MG63 (cell line): ENCODE measurements at places on chromosomes 1 and 21. TPM values are rescaled to one million over a fixed set of nuclear protein-coding genes. Genes with fewer than 3 reads are reported as not detected.

- DNase-seq: no peak
Observed at GRCh38 chr21:38887749-38888148, 82.0 kb downstream of the ETS2 start.

DNA sequence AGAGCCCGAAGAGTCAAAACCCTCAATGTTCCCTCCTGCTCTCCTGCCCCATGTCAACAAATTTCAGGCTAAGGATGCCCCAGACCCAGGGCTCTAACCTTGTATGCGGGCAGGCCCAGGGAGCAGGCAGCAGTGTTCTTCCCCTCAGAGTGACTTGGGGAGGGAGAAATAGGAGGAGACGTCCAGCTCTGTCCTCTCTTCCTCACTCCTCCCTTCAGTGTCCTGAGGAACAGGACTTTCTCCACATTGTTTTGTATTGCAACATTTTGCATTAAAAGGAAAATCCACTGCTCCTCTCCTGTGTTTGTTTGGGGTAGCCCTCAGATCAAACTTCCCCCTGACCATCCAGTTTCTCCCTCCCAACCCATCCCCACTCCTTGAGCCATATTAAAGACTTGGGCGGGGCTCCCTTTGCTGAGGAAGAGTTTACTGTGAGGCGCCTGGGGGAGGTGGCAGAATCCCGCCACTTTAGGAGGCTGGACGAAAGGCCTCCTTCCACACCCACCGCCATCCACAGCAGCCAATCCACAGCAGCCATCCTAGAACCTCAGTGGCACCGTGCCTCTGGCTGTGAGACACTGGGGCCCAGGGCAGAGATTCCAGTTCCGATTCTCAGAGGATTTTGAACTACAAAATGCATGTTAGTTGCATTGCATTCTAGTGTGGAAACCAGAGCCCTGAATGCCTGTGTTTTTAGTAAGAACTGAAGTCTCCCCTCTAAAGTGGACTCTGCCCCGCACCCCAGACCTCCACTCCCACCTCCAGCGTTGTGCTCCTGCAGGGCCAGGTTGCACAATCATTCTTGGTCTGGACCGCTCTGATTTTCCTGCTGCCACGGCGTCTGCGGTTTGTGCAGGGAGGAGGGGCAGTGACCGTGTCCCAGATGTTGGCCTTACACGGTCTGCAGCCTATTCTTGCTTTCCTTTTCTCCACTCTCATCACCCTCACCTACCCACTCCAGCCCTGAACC lies 3.0 kb downstream of the OLFML3 start:
- peak; percentile 73 for DNase-seq

GRCh38 chr21:35208104-35208503 lies 159.0 kb upstream of the RUNX1 start:
- DNase-seq: no peak

The ABCG1 gene
- 0.82 and 1.9 TPM in 2 replicates for total RNA-seq

- peak; percentile 90 for DNase-seq
Observed at GRCh38 chr1:22712502-22713271, 2.0 kb downstream of the EPHB2 start.

The SLC44A5 gene
- not detected in 2 replicates for total RNA-seq

The PCSK9 gene
- not detected in 2 replicates for total RNA-seq

DNA sequence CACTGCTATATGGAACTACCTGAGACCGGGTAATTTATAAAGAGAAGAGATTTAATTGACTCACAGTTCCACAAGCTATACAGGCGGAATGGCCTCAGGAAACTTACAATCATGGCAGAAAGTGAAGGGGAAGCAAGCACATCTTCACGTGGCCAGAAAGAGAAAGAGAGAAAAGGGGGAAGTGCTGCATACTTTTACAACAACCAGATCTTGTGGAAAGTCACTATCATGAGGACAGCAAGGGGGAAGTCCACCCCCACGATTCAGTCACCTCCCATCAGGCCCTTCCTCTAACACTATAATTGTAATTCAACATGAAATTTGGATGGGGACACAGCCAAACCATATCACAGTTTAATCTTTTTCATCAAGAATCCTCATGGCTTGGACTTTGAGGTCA lies 339.2 kb upstream of the AJAP1 start:
- DNase-seq: no peak
